ENCODE measurements at places on chromosomes 4 and X.

- DNase-seq, result no peak
Observed at GRCh38 chr4:103567591-103567990, 152.2 kb downstream of the TACR3 start.

DNA sequence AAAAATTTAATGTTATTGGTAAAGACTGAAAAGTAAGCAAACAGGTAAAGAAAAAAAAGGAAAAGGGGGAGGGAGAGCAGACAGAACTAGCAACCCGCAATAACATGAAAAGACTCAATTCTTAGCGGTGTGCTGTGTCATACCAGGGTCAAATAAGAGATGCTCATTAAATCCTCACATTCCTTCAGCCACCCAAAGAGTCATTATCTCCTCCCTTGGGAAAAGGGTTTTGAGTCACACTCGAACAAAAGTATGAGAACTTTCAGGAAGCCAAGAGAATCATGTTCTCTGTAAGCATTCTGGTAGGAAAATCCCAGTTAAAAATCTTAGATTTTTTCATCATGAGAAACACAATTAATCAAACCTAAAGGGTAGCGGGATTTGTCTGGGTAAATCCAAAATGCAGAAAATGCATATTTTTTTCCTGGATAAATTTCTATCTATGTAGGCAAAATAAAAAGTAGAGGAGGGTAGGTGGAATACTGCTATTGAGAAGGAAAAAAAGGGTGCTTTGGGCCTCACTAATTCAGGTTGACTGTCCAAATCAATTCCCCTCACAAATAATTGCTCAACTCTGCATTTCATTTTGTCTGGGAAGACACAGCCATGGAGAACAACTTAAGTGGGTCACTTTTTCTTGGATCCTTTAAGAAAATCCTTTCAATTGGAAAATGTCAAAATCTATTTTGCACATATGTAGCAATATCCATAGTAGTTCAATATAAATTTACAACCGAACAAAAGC is 23.2 kb downstream of the TNIP3 start:
- no peak for DNase-seq

DNA sequence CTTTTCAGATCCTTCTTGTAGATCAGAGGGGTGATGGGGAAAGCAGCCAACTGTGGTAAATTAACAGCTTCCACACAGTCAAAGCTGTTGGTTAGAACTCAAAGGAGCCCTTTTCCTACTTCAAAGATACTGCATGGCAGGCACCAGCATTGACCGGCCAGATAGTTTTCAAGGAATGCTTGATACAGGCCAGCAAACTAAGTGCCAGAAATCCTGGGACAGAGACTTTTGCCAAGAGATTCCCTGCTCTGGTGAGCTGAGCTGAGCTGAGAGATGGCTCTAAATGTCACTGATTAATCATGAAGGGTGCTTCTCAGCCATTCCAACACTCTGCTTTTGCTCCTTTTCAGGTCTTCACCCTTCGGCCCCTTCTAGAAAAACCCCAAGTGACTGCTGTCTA is 131.6 kb upstream of the MED14 start:
- DNase-seq, result no peak

DNA sequence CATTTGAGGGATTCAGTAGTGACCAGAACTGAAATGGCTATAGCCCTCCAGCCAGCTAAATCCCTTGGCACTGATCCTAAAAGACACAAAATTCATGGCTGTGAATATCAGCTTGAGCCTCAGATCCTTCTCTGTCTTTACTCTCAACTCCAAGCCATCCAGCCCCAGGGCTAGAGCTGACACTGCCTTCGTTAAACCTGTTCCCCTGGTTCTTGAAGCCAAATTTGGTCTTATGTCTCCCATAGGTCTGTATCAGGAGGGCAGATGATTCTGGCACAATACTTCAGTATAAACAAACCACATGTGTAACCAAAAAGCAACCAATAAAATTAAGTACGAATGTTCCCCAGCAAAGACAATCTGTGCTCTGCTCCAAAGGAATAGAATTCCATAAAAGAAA is 78.0 kb downstream of the ANOS1 start:
- DNase-seq, result no peak

DNA sequence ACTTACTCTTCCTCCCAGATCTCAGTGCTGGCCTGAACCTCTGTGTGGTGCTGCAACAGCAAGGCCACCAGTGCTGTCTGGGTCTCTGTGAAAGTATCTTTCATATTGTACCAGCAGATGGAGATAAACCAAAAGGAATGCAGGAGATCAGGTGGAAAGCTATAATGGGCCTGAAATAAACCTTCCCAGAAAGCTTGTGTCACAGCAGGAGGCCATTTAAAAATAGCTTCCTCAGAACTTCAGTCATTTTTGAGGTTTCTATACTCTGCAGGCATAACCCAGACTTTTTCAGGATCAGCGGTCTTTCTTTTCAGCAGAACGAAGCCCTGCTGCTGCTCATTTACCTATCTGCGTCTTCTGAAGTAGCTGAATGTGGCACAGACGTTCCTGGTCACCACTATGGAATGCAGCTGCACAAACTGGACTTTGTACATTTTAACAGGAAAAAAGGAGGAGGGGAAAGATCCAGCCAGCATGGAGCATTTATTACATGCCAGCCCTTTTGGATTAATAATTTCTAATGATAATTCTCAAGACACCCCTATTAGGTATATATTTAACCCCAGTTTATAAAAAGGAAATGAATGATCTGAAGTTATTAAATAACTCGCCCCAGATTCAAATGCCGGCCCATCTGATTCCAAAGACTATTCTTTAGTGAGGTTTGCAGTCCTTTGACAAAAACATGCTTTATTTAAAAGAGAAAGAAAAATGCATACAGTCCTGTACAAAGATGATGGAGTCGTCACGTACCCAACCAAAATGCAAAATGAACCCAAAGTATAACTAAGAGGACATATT is 119.7 kb downstream of the NFKB1 start:
- peak; percentile 46 for DNase-seq

DNA sequence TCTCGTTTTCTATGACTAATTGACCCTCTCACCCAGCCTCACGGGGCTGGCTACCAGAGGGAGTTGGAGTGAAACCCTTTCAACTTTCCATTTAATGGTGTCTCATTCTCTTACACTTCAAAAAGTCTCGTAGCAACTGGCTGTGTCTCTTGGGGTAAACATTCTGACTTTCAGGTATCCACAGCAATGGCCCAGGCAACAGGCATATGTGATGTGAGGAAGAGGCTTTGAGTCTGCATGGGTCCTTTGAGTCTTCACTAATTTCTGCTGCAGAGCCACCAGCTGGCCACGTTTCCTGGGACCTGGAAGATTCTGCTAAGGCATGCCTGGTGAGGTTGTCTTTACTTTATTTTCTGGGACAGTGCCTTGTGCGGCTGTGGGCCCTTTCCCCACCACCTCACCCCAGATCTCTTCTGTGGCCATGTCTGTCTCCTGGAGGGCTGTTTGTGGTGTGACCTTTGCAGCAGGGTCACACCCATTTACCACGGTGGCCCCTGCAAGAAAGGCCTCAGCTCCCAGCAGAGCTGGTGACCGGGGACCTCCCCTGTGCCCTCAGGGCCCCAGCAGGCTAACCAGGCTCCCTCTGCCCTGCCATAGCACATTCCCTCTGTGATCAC is 112.5 kb upstream of the FRG1 start:
- no peak for DNase-seq

GRCh38 chr4:135941671-135942070 is 1590.6 kb downstream of the PCDH18 start:
- DNase-seq, result no peak

DNA sequence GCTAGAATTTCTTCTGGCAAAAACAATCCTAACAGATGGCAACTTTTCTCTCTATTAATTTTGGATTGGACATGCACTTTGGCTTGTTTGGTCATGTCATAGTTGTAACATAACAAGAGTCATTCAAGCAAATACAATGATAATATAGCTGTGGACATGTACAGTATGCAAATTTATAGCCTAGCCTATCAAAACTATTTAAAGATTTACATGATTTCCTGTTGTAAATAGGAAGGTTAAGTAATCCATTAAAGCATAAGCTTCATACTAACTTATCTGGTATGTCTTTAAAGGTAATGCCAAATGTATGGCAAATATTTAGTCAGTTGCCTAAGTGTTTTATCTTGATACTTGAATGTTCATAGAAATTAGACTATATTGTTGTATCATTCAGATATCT is 45.3 kb downstream of the RPA4 start:
- DNase-seq, result no peak

GRCh38 chr4:26685250-26685649 is 101.4 kb downstream of the TBC1D19 start:
- no peak for DNase-seq

DNA sequence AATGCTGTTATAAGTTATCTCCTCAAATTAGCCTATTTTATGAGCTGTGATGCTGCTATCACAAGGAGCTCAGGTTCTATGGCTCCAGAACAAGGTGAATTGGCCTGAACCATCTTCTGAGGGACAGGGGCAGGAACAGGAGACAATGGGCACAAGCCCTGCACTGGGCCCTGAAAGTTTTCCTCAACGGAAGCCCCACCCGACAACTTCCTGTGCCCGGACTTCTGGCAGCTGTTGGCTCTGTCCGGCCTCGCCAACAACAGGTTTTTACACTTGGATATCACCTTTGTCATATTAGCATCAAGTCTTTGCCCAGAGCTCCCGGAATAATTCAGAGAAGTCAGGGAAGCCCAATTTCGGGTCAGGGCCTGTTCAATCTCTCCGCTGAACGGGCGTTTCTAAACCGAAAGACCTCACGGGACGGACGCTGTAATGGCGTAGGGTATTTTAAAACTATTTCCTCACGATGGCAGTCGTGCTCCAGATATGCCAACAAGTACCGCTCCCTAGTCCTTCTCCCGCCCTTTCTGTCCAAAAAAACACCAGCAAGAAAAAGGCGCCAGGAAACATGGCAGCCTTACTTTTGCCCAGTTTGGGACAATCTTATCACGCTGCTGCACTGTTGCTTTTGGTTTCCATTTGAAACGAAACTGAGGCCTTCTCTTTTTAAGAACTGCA is 201.0 kb upstream of the STK26 start:
- no peak for DNase-seq

GRCh38 chrX:18558799-18559198 is 113.1 kb downstream of the RS1 start:
- DNase-seq, result no peak

GRCh38 chr4:139458999-139459398 is 5.1 kb downstream of the RAB33B start:
- no peak for DNase-seq

DNA sequence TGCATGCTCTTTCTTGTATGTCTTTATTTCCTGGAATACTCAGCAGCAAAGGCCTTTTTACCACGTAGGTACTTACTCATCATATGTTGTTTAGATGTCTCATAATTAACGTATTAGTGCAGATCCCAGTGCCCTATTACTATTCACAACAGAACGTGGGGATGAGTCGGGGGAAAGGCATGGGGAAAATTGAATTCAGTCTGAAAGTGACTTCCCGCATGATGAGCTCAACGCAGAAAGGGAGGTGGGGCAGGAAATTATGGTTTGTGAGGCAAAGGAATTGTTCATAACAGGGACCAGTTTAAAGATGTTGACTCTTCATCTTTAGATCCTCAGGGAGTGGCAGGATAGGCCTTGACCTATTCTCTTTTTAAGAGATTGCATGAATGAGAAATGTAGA is 2.0 kb upstream of the TMPRSS11D start:
- no peak for DNase-seq

GRCh38 chrX:8913655-8914409 is 112.6 kb upstream of the FAM9A start:
- DNase-seq, result no peak

DNA sequence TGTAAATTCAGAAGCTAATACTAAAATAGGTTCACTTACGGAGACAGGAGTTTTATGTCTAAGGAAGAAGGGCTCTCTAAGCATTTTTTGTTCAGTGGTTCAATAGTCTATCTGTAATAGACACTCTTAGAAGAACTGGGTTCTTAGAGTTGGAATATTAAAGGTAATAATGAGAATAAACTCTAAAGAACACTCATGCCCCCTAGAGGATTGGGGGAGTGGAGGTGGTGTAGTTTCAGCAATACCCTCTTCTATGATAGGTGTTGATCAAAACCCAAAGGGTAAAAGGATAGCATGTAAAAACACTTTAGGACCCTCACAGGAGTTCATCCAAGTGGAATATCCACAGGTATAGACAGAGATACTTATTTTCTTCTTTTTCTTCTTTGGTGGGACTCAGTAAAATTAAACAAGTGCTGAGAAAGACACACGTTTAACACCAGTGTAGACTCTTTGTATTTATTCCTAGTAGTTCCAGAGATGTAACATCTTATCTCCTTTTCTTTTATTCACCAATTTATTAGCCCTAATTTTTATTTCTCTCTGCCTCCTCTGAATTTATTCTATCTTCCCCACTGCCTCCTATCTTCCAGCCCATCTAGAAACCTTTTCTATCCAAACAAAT is 25.7 kb upstream of the MND1 start:
- no peak for DNase-seq

DNA sequence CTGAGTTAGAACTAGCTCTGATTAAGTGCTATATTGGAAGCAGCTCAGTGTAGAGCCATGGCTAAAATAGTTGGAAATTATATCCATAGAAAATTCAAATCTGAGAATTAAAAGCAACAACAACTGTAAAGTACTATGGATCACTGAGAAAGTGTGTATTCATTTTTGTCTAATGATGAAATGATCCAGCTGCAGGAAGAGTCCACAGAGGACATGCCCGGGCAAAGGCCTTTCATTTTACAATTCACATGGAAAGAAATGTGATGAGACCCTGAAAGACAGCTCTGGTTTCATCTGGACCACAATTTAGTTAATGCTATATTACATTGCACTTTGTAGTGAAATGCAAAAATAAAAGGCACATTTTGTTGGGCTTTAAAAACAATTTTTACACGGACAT is 196.8 kb upstream of the FAT1 start:
- DNase-seq, result no peak

- DNase-seq, result no peak
Observed at GRCh38 chr4:13470379-13470778, 13.8 kb downstream of the RAB28 start.

GRCh38 chrX:127596882-127597281 is 455.3 kb downstream of the ACTRT1 start:
- DNase-seq, result no peak
